ENCODE measurements at places on chromosomes 7 and 10. TPM values are rescaled to one million over a fixed set of nuclear protein-coding genes. Genes with fewer than 3 reads are reported as not detected.

HOGA1 gene
- not detected for total RNA-seq

SPDYE6 gene
- total RNA-seq: not detected

NUTM2E gene
- 0.11 TPM for total RNA-seq

CYP26A1 gene
- not detected for total RNA-seq

PLEKHS1 gene
- not detected for total RNA-seq

STEAP1B gene
- total RNA-seq: 0.20 TPM

RELN gene
- not detected for total RNA-seq

DNAJB9 gene
- total RNA-seq: 12.0 TPM

THSD7A gene
- total RNA-seq: not detected

IGFBP3 gene
- total RNA-seq: 3.5 TPM

NME8 gene
- not detected for total RNA-seq

CAV2 gene
- total RNA-seq: not detected

HGF gene
- total RNA-seq: not detected

STAMBPL1 gene
- 22.3 TPM for total RNA-seq

LYZL1 gene
- not detected for total RNA-seq

COL1A2 gene
- total RNA-seq: 0.09 TPM

STRIP2 gene
- 25.0 TPM for total RNA-seq

LLCFC1 gene
- total RNA-seq: not detected

STEAP1 gene
- total RNA-seq: not detected

FAM25A gene
- total RNA-seq: not detected

CPN1 gene
- not detected for total RNA-seq

CPA2 gene
- total RNA-seq: not detected

GRM3 gene
- not detected for total RNA-seq

ZNF33A gene
- total RNA-seq: 22.9 TPM

KCNIP2 gene
- total RNA-seq: 0.96 TPM
